ENCODE measurements at places on chromosomes 1 and 21. TPM values are rescaled to one million over a fixed set of nuclear protein-coding genes. Genes with fewer than 3 reads are reported as not detected.

MYCL gene
- under 0.01 TPM for total RNA-seq

SLC22A15 gene
- 9.3 TPM for total RNA-seq

CDC14A gene
- 7.7 TPM for total RNA-seq

LINGO4 gene
- total RNA-seq, result not detected

APCS gene
- total RNA-seq, result not detected

IFI16 gene
- total RNA-seq, result 334 TPM

LDLRAD1 gene
- not detected for total RNA-seq

DDX59 gene
- 17.6 TPM for total RNA-seq

ASPM gene
- 22.7 TPM for total RNA-seq

OR2T5 gene
- not detected for total RNA-seq

CFHR4 gene
- total RNA-seq, result not detected

OR2M5 gene
- total RNA-seq, result not detected

POU3F1 gene
- total RNA-seq, result 0.67 TPM

SPAG17 gene
- total RNA-seq, result under 0.01 TPM

ADAMTSL4 gene
- total RNA-seq, result 1.5 TPM

CD247 gene
- total RNA-seq, result not detected

DEGS1 gene
- total RNA-seq, result 93.0 TPM

SMIM11 gene
- total RNA-seq, result 1.7 TPM

DDX20 gene
- 17.2 TPM for total RNA-seq

CATSPERE gene
- total RNA-seq, result 1.00 TPM

CAMK2N1 gene
- 0.93 TPM for total RNA-seq

C1orf185 gene
- not detected for total RNA-seq

ETV3L gene
- not detected for total RNA-seq

PDC gene
- total RNA-seq, result not detected

CNTN2 gene
- not detected for total RNA-seq

LHX8 gene
- not detected for total RNA-seq

Measured in melanocyte of skin (primary cell).